ENCODE measurements at places on chromosomes 5 and 9. TPM values are rescaled to one million over a fixed set of nuclear protein-coding genes. Genes with fewer than 3 reads are reported as not detected.

Gene TLR4
- 10.7 TPM for polyA plus RNA-seq

Gene PCDHGA3
- 19.2 TPM for polyA plus RNA-seq

Gene HSPB3
- polyA plus RNA-seq: 0.81 TPM

Gene IFNA2
- polyA plus RNA-seq: not detected

Gene PDLIM4
- 40.9 TPM for polyA plus RNA-seq

Gene SLC22A5
- polyA plus RNA-seq: 12.7 TPM

Gene PCDHB2
- polyA plus RNA-seq: 10.3 TPM

Gene FAM200C
- polyA plus RNA-seq: 13.9 TPM

Gene TAF11L7
- polyA plus RNA-seq: not detected

Gene FCN2
- polyA plus RNA-seq: not detected

Gene MLANA
- polyA plus RNA-seq: 0.49 TPM

Gene TIMD4
- 0.50 TPM for polyA plus RNA-seq

Gene S100Z
- 0.40 TPM for polyA plus RNA-seq

Gene NR2F1
- 249 TPM for polyA plus RNA-seq

Gene ACSL6
- 77.7 TPM for polyA plus RNA-seq

Gene ATG12
- polyA plus RNA-seq: 73.2 TPM

Gene PDE6A
- polyA plus RNA-seq: 0.24 TPM

Gene CCNO
- 0.35 TPM for polyA plus RNA-seq
